Activated CD8-positive, alpha-beta memory T cell treated with anti-CD3 and anti-CD28 coated beads for 4 hours (primary cell): ENCODE measurements at places on chromosomes 7 and 10.

GRCh38 chr10:121490871-121491519, 107.2 kb downstream of the FGFR2 start:
- no peak for DNase-seq

GRCh38 chr7:149764481-149765398, 8.6 kb downstream of the ZNF467 start:
- DNase-seq, result no peak

- DNase-seq, result no peak
These were observed 1.1 kb downstream of the ACTR1A start for GRCh38 chr10:102501201-102502028.

DNA sequence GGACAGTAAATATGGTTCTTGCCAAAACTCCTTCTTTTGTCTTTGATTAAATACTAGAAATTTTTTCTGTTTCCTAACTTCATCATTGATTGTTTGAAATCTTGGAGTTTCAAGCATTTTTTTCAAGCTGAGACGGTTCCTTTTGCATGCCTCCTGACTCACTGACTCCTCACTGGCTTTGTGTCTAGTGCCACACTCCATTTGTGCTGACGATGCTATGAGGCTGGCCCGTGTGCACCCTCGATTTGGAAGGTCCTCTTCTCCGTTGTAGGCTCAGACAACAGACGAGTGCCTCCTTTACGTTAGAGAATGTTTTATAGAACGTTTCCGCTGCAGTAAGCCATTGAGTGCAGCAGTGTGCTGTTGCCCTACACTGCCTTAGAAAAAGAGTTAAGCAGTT, 10.8 kb upstream of the CSGALNACT2 start:
- DNase-seq, result no peak

GRCh38 chr7:55129541-55130394, 111.0 kb downstream of the EGFR start:
- DNase-seq, result no peak

GRCh38 chr10:73717556-73717955, 19.6 kb upstream of the AGAP5 start:
- DNase-seq, result no peak

DNA sequence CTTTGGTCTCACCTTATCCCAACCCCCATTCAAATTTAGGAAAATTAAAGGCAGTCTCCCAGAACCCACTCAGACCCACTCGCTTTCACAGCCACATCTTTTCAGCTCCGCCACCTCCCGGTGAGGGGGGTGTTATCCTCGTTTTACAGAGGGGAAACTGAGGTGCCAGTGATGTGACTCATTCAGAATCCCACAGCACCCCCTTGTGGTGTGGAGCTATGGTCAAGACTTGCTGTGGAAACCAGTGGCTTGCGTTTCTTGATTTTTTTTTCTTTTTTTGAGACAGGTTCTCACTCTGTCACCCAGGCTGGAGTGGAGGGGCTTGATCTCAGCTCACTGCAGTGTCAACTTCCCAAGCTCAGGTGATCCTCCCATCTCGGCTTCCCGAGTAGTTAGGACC, 27.6 kb downstream of the SLC35G1 start:
- no peak for DNase-seq
